AG10803 (cell line): ENCODE measurements at places on chromosomes 12 and 14.

GRCh38 chr14:89378119-89378518, 38.9 kb downstream of the FOXN3 start:
- DNase-seq = no peak

GRCh38 chr14:56199982-56200577, 81.9 kb downstream of the PELI2 start:
- DNase-seq = peak; percentile 18

- peak; percentile 84 for DNase-seq
Measured at GRCh38 chr14:51293149-51293911, 53.3 kb downstream of the TMX1 start.

DNA sequence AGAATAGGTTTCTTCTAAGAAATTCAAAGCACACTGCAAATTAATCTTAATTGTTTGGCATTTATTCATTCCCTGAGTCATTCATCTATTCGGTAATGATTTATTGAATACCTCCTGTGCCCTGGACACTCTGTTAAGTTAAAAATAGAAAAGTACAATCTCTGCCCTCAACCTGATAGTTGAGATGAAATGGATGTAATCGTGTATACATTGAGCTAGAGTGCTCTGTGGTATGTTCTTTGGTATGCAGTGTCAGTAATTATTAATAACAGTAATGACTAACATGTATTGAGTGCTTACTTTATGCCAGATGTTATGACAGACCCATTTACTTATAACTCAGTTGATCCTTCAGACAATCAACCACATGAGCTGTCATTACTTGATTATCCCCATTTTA, 47.6 kb downstream of the UTP20 start:
- DNase-seq = no peak

GRCh38 chr12:117854339-117855012, 114.3 kb downstream of the KSR2 start:
- DNase-seq = peak; percentile 28

GRCh38 chr12:75767957-75768356, 256.5 kb upstream of the KRR1 start:
- DNase-seq = no peak
